ENCODE measurements at places on chromosomes 3 and 15. TPM values are rescaled to one million over a fixed set of nuclear protein-coding genes. Genes with fewer than 3 reads are reported as not detected.

The PLCL2 gene
- total RNA-seq, result 10.8 TPM

The ZNF774 gene
- total RNA-seq, result 9.5 TPM

The SGO1 gene
- 14.8 TPM for total RNA-seq

The SAMMSON gene
- 0.17 TPM for total RNA-seq

The CCR3 gene
- not detected for total RNA-seq

The GPR160 gene
- 33.7 TPM for total RNA-seq

The STRIT1 gene
- not detected for total RNA-seq

The COLQ gene
- total RNA-seq, result 9.2 TPM

The BUB1B gene
- total RNA-seq, result 42.6 TPM

The POMGNT2 gene
- 21.6 TPM for total RNA-seq

- H3K27me3 ChIP-seq, result no peaks in the 10 kb centered on the region
- peaks cover 12% of the 10 kb centered on the region for H3K4me1 ChIP-seq
- no peaks in the 10 kb centered on the region for H3K36me3 ChIP-seq
Measured at GRCh38 chr3:123620343-123620742, 35.5 kb upstream of the HACD2 start.

DNA sequence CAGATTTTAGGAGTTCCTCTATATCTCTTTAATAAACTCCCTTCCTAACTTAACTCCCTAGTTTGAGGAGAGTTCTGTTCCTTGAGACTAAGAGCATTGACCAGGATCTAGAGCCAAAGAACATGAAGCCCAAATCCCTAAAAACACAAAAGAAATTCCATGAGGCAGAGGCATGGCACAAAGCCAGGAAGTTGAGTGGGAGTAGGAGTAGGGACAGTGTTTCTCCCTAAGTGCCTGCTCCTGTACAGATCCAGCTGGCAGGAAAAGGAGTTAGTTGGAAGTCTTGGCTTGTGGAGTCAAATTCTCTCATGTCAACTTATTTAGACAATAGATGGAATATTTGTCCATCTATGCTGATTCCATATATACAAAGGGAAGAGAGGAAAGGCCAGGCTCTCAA, 11.4 kb downstream of the ACTC1 start:
- no peaks in the 10 kb centered on the region for H3K36me3 ChIP-seq
- no peak overlapping the region for H3K4me3 ChIP-seq
- no peak overlapping the region for H3K27ac ChIP-seq
- no peak for DNase-seq
- peaks cover 10% of the 10 kb centered on the region for H3K27me3 ChIP-seq

GRCh38 chr15:83372434-83372891, 74.7 kb upstream of the SH3GL3 start:
- peaks cover 67% of the 10 kb centered on the region for H3K27me3 ChIP-seq
- no peak overlapping the region for H3K4me3 ChIP-seq
- no peak for DNase-seq

- H3K4me3 ChIP-seq, result no peak overlapping the region
- H3K27ac ChIP-seq, result no peak overlapping the region
- no peaks in the 10 kb centered on the region for H3K27me3 ChIP-seq
Measured at GRCh38 chr3:116374901-116375300, 70.4 kb downstream of the LSAMP start.

GRCh38 chr3:140540262-140540661, 137.6 kb upstream of the TRIM42 start:
- no peaks in the 10 kb centered on the region for H3K4me1 ChIP-seq
- no peak overlapping the region for H3K4me3 ChIP-seq
- DNase-seq, result no peak
- H3K27me3 ChIP-seq, result no peaks in the 10 kb centered on the region
- no peak overlapping the region for H3K27ac ChIP-seq
- H3K36me3 ChIP-seq, result no peaks in the 10 kb centered on the region

GRCh38 chr3:17432236-17432635, 310.2 kb downstream of the TBC1D5 start:
- no peak overlapping the region for H3K27ac ChIP-seq
- no peaks in the 10 kb centered on the region for H3K27me3 ChIP-seq
- no peak for DNase-seq
- H3K36me3 ChIP-seq, result no peaks in the 10 kb centered on the region
- H3K4me3 ChIP-seq, result no peak overlapping the region

- no peaks in the 10 kb centered on the region for H3K4me1 ChIP-seq
- no peak overlapping the region for H3K27ac ChIP-seq
- H3K4me3 ChIP-seq, result no peak overlapping the region
- peaks cover 8% of the 10 kb centered on the region for H3K36me3 ChIP-seq
- H3K27me3 ChIP-seq, result no peaks in the 10 kb centered on the region
Measured at GRCh38 chr3:175940881-175941280, 1081.7 kb downstream of the NAALADL2 start.

GRCh38 chr15:93428150-93428549, 339.1 kb upstream of the RGMA start:
- no peak overlapping the region for H3K27ac ChIP-seq
- no peak for DNase-seq
- no peaks in the 10 kb centered on the region for H3K4me1 ChIP-seq
- H3K36me3 ChIP-seq, result no peaks in the 10 kb centered on the region
- H3K4me3 ChIP-seq, result no peak overlapping the region
- peaks cover 32% of the 10 kb centered on the region for H3K27me3 ChIP-seq

DNA sequence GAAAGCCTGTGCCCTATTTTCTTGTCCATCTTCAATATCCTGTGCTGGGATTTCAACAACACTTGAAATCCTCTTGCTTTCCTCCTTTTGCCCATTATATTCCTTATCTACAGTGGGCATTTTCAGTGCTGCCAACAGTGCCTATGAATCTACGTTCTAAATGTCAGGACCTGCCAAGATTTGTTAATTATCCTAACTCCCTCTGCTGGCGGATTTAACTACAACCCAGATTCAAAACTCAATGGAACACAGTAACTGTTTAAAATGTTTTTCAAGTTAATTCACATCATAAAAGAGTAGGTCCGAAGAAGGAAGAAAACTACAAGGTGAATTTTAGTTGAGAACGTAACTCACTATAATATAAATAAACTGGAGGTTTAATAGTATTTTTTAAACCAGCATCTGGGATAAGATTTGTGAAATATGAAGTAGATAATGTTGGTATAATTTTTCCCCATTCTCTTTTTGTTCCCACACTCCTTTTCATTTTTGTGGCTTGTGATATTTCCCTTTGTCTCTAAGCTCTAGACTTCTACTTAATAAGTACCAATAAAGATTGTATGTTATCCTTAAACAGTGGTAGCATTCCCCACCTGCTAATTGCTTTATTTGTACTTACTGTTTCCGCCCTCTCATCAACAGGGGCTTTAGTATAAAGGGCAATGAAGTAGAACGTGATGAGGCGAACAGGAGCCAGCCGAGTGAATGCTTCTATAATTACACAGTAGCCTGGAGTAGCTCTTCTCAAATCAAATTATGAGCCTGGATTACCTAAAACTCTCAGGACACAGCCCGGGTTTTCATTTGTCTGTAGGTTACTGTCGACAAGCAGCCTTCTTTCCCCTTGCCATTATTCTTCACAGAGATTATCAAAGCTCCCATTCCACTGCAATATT, 302.5 kb upstream of the ATP11B start:
- H3K4me3 ChIP-seq, result no peak overlapping the region
- H3K27me3 ChIP-seq, result no peaks in the 10 kb centered on the region
- H3K36me3 ChIP-seq, result no peaks in the 10 kb centered on the region
- DNase-seq, result no peak

DNA sequence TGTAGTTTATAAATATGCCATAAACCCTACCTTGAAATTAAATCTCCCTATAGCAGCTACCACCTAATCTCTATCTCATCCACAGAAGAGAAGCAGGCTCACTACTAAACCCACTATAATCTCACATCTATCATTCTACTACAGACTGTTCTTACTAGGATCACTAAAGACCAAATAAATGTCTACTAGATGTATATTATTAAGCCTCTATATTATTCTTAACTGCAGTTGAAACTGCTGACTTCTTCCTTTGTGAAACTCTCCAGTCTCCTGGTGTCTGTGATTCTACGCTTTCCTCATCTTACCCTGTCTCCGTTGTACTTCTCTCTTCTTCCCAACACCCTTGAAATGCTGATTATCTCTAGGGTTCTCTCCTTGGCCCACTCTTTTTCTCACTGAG, 1154.0 kb downstream of the IGSF11 start:
- H3K27me3 ChIP-seq, result no peaks in the 10 kb centered on the region
- peaks cover 4% of the 10 kb centered on the region for H3K4me1 ChIP-seq
- no peak overlapping the region for H3K27ac ChIP-seq

DNA sequence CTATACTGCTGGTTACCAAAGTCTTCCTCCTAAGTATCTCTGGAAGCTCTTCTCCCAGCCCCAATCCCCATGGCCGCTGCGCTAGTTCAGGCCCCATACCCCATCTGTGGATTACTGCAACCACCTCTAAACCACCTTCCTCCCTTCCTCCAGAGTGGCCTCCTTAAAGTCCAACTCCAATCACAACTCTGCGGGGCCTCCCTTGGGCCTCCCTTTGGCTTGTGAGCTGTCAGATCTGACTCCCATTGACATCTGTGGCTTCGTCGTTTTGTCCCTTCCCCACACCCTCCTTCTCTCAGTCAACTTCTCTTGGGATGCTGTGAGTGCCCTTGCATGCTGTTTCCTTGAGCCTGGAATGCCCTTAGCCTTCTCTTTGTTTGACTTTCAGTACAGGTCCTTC, 9.3 kb upstream of the HRH1 start:
- no peaks in the 10 kb centered on the region for H3K4me1 ChIP-seq
- no peaks in the 10 kb centered on the region for H3K36me3 ChIP-seq
- DNase-seq, result no peak
- H3K27ac ChIP-seq, result no peak overlapping the region

DNA sequence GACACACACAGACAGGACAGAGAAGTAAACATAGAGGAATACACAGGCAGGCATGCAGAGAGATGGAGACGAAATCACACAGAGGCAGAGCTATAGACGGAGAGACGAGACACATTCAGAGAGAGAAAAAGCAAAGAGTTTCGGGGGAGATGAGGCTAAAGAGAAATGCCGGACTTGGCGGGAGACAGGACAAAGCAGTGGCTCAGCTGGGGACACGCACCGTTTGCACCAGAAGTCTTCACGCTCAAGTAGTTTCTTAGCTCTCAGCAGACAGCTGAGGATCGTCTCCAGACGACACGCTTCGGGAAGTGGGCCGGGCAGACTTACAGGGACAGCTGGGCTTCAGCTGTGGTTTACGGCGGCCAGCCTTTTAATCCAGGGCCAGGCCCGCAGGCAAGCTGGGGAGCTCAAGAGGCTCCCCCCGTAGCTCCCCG, 56.2 kb upstream of the DLG1 start:
- no peak for DNase-seq
- H3K27ac ChIP-seq, result no peak overlapping the region
- peaks cover 3% of the 10 kb centered on the region for H3K36me3 ChIP-seq
- H3K4me1 ChIP-seq, result peaks cover 9% of the 10 kb centered on the region
- H3K27me3 ChIP-seq, result peaks cover 11% of the 10 kb centered on the region

DNA sequence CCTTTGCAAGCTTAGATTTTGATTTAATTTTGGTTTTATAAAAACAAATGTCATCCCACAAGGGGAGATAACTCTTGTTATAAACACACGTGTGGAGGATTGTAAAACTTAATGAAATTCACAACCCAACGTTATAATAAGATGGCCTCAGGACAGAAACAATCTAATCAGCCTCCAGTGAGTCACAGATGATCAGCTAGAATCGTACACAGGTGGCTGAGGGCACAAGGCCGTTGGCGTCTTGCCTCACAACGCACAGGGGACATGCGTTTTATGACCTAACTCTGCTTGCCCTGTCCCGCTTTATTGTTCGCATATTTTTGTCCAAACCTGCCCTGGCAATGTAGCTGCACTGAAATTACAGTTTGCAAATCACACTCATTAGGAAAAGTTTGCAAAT, 121.9 kb upstream of the PDZRN3 start:
- H3K27me3 ChIP-seq, result no peaks in the 10 kb centered on the region
- DNase-seq, result no peak
- H3K36me3 ChIP-seq, result no peaks in the 10 kb centered on the region
- H3K4me1 ChIP-seq, result no peaks in the 10 kb centered on the region

DNA sequence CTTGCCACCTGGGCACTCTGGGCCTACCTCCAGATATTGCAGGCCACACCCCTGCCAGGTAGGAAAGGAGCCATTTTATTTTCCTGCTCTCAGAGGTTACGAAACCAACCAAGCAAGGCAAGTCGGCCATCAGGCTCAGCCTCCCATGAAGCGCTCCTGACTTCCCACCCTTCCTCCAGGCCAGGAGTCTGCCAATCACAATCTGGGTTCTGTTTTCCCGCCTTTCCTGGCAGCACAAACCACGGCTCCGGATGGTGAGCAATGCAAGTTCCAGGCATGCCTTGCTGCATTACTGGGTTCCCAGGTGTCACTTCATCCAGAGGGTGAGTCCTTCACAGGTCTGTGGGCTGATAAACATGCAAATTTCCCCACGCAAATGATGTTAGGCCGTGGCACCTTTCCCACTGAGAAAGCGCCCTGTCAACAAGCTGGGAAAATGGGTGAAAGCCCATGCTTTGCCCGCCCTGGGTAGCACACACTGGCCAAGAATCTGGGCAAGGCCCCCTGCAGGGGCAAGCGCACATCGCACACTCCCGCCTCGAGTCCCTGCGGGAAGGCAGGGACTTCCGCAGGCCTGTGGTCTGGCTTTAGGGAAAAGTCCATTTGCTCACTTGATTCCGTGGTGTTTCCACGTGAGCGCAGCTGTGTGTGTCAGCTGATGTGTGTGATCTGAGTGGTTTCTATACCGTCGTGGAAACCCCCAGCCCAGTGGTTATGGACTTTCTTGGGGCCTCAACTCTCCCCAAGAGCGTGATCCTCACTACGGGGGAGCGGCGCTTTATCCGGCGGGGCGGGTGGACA, 61.6 kb upstream of the RYK start:
- H3K4me1 ChIP-seq, result peaks cover 20% of the 10 kb centered on the region
- H3K27me3 ChIP-seq, result peaks cover 9% of the 10 kb centered on the region
- H3K4me3 ChIP-seq, result no peak overlapping the region
- H3K36me3 ChIP-seq, result no peaks in the 10 kb centered on the region

DNA sequence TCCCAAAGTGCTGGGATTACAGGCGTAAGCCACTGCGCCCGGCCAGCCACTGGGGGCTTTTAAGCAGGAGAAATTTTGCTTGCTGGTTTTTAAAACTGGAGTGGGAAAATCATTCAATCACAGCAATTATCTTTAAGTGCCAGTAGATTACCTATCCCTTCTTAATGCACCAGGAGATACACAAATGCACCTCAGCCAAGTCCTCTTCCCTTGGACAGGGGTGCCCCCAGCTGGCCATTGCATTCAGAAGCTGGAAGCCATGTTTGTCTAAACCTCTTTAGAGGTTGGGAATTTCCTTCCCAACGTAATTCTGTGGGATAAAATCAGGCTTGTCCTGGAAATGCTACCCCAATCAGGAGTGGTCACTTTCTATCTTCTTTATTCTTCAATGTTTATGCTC, 26.6 kb downstream of the MIX23 start:
- H3K4me3 ChIP-seq, result no peak overlapping the region
- no peaks in the 10 kb centered on the region for H3K27me3 ChIP-seq
- no peak overlapping the region for H3K27ac ChIP-seq
- peaks cover 2% of the 10 kb centered on the region for H3K4me1 ChIP-seq
- DNase-seq, result no peak
- peaks cover 2% of the 10 kb centered on the region for H3K36me3 ChIP-seq

GRCh38 chr15:80246425-80246894, 5.6 kb downstream of the CTXND1 start:
- no peak for DNase-seq
- peaks cover 21% of the 10 kb centered on the region for H3K27me3 ChIP-seq
- no peak overlapping the region for H3K27ac ChIP-seq
- no peaks in the 10 kb centered on the region for H3K36me3 ChIP-seq
- peaks cover 39% of the 10 kb centered on the region for H3K4me1 ChIP-seq
- no peak overlapping the region for H3K4me3 ChIP-seq

Data from progenitor cell of endocrine pancreas (in vitro differentiated cells).